ENCODE measurements at places on chromosomes 6 and 20.

- no peak for DNase-seq
Observed at GRCh38 chr6:152173957-152174356, 366.5 kb downstream of the ESR1 start.

GRCh38 chr6:97666889-97667288 lies 383.9 kb upstream of the MMS22L start:
- no peak for DNase-seq

DNA sequence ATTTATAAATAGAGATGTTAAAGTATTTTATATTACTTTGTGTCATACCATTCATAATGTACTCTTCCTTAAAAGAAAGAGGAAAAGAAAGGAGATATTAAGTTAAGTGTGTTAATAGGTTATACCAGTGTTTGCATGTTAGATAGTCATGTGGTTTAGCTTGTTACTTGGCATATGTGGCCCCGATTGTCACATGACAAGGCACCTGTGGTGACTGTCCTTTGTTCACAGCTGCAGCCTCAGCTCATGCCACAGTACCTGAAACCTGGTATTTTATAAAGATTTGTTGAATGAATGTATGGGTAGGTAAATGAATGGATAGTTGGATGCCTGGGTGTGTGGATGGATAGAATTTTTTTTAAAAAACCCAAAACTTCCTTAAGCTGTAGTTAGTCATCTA lies 306.1 kb upstream of the FLRT3 start:
- DNase-seq, result no peak

- DNase-seq, result no peak
Observed at GRCh38 chr6:39209911-39210310, 19.4 kb downstream of the KCNK5 start.

- no peak for DNase-seq
Observed at GRCh38 chr6:142162780-142163179, 15.7 kb downstream of the VTA1 start.

GRCh38 chr20:52649727-52650126 lies 322.4 kb upstream of the TSHZ2 start:
- no peak for DNase-seq

GRCh38 chr6:99143108-99143861 lies 195.5 kb upstream of the FBXL4 start:
- DNase-seq, result no peak

DNA sequence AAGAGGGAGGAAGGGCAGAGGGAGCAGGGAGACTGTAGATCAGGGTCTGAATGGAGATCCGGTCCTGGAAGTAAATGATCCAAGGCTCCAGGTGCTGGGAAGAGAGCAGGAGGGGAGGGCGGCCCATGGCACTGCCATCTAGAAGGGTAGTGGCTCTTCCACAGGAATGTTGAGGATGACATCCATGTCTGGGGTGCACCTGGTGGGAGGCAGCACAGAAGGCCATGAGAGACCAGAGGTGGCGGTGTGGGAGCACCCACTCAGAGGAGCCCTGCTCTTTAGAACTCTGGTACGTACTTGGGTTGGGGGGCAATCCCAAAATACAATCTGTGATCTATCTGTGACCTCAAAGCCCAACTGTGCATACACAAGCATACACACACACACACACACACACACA lies 13.5 kb downstream of the DEFB132 start:
- no peak for DNase-seq

- DNase-seq, result no peak
Observed at GRCh38 chr6:44730771-44731391, 343.4 kb downstream of the CDC5L start.

- DNase-seq, result no peak
Observed at GRCh38 chr6:21856456-21856825, 262.9 kb downstream of the SOX4 start.

GRCh38 chr6:38099221-38099620 lies 279.7 kb downstream of the ZFAND3 start:
- DNase-seq, result no peak

GRCh38 chr6:12064131-12064530 lies 52.0 kb downstream of the HIVEP1 start:
- no peak for DNase-seq

DNA sequence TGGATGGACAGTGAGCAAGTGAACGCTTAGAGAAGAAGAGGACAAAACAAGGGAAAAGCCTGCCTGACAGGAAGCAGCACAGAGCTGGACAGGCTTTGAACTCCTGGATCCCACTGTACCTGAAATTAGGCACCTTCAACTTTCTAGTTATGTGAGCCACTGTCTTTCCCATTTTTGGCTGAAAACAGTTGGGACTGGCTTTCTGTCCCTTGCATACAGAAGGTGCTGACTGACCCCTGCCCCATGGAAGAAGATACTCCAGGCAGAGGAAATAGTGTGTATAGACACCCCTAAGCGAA lies 122.8 kb downstream of the CEBPB start:
- DNase-seq, result no peak

- DNase-seq, result no peak
Observed at GRCh38 chr6:39822846-39823815, 31.0 kb downstream of the DAAM2 start.

- DNase-seq, result no peak
Observed at GRCh38 chr6:100599088-100599770, 134.5 kb upstream of the SIM1 start.

DNA sequence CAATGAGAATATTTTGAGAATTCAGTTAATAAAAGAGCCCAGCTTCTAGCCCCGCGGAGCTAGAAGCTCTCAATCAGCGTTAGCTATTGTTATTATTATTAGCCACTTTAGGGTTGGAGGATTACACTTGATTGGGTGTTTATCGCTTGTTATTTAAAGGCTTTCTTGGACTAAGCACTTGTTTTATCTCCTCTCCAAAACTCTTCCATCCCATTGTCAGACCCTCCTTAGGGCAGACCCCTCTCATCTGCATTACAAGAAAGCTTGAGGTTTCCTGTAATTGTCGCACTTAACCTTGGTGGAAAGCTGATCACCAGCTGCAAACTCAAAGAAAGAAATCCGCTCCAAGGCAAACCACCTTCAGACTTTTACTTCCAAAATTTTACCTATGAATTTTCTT lies 4.8 kb downstream of the DPPA5 start:
- no peak for DNase-seq

GRCh38 chr20:32019563-32020463 lies 9.6 kb downstream of the CCM2L start:
- DNase-seq, result no peak

DNA sequence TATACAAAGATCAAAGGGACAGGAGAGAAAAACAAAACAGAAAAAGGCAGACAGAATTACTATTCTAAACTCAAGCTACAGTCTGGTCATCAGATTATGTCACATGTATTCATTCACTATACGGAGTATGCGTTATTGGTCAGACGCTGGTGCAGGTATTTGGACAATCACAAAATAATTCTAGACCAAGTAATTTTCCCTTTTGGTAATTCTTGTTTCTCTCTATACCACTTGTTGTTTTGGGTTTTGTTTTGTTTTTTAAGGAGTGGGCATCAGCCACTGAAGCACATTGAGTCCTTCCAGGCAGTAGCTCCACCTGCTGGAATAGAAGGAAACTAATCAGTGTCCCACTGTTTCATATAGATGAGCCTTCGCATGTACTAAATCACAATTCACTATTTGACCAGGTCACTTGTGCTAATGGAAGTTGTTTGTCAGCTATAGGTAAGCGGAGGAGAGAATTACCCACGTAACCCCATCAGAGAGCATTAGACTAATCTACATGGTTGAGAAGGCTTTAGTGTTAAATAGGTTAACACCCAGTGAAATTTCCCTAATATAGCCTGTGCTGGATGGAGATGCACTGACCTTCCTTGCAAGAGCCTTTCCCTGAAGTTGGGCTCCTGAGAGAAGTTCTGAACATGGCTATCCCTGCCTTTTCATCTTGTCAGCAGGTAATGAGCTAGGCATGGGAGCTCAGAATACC lies 77.9 kb downstream of the TNFAIP3 start:
- DNase-seq, result no peak
